ENCODE measurements at places on chromosomes 2 and 18. TPM values are rescaled to one million over a fixed set of nuclear protein-coding genes. Genes with fewer than 3 reads are reported as not detected.

The SULT1C2 gene
- 0.29 TPM for total RNA-seq

The MTIF2 gene
- total RNA-seq: 63.9 TPM

The FHOD3 gene
- 13.0 TPM for total RNA-seq

The ST6GAL2 gene
- total RNA-seq: not detected

The TNFRSF11A gene
- 3.4 TPM for total RNA-seq

The OTOS gene
- total RNA-seq: not detected

The RGPD3 gene
- 0.21 TPM for total RNA-seq

The ERMN gene
- total RNA-seq: not detected

- DNase-seq: no peak
Measured at GRCh38 chr2:237547841-237548416, 18.4 kb upstream of the PRLH start.

DNA sequence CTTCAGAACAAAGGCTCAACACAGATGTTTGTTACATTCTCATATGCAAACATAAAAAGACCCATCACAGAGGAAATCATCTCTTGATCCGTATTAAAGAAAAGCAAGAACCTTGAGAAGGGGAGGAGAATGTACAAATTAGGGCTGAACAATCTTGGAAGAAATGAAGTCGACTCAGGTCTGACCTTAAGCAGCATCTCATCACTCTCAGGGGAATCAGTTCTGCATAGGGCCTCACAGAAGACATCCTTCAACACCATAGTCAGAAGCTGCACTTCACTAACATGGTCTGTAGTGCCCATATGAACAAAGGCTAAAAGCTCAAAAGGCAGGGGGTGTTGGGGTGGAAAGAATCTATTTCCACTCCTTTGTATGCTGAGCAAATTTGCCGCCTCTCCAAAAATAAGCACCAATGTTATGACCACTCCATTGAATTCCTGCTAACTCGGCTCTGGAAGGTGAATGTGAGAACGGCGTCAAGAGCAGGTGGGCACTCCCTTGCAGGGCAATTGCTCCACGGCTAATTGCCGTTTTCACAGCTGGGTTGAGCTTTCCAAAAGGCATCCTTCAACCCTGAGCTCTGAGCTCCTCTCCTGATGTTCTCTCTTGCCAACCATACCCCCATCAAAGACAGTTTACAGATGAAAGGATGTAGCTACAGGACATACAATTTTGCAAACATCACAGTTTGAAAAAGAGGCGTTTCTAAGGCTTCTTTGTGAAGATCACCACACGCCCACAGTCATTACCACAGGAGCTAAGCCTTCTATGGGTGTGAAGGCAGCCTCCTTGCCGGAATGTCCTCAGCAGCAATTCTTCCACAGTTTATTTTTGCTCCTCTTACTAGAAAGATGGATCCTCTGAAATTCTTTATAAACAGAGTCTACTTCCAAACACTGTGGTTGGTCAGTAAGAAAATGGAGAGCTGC, 10.0 kb downstream of the KLF7 start:
- DNase-seq: no peak

GRCh38 chr2:217058791-217059755, 199.2 kb upstream of the TNP1 start:
- DNase-seq: no peak

DNA sequence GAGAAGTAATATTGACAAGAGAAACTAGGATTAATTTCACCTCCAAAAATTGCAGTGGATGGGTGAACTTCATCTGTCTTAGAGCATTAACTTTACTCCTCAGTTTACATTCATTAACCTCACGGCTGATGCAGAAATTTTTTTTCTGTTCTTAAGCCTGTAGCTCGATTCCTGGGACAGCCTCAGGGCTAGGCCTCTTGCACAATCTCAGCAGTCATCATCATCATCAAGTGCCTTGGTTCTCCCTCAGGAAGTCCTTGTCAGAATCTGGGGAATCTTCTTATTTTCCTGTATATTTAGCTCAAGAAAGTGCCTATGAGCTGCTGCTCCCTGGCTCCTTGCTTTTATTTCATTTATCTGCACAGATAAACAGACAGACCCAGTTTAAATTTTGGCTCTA, 1272.2 kb upstream of the LRRTM1 start:
- DNase-seq: no peak
